Karpas-422 (cell line): ENCODE measurements at places on chromosomes 13 and 19.

- DNase-seq, result no peak
Observed at GRCh38 chr13:66914155-66914554, 316.0 kb downstream of the PCDH9 start.

DNA sequence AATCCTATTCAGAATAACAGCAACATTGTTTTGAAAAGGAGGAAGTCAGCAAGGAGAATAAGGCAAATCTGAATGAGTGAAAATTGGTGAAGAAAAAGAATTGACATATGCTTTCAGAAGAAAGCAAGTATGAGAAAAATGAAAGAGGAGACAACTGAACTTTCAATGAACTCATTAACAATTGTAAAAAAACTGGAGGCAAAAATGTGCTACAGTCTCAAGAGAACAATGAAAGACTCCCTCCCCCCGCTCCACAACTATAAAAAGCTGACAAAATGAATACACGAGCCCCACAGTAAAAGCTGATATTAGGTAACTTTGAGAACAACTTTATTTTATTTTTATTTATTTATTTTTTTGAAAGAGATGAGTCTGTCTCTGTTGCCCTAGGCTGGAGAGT is 373.1 kb downstream of the DIAPH3 start:
- DNase-seq, result no peak

DNA sequence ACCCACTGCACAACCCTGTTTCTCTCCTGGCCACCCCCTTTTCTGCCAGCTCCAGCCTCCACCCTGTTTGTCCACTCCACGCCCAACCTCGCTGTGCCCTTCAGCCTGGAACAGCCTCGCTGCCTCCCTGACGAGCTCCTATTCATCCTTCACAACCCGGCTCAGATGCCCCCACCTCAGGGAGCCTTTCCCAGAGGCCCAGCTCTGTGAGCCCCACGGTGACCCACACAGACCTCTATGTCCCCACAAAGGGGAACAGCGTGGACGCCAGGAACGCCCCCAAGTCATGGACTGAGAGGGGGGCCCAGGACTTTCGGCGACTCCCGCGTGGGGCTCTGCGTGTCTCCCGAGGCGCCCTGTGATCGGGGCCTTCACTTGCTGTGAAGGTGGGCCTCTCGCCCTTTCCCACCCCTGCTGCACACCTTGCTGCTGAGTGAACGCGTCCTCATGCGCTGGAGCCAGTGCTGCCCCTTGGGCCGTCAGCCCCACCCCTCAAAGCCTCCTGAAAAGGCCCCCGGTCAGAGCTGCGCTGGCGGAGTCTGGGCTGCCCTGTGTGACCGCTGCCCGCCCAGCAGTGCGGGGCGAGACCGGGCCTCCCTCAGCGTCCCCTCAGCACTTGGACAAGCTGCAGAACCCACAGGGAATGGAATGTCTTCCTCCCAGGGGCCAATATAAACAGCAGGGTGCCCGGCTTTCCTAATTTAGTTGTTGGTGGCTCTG is 40.0 kb downstream of the ADPRHL1 start:
- no peak for DNase-seq

- peak; percentile 90 for DNase-seq
Observed at GRCh38 chr19:51367255-51367564, 1.0 kb upstream of the ETFB start.

- no peak for DNase-seq
Observed at GRCh38 chr19:42196011-42197001, 21.2 kb downstream of the DEDD2 start.

GRCh38 chr19:2640563-2641331 is 61.7 kb downstream of the GNG7 start:
- DNase-seq, result no peak

DNA sequence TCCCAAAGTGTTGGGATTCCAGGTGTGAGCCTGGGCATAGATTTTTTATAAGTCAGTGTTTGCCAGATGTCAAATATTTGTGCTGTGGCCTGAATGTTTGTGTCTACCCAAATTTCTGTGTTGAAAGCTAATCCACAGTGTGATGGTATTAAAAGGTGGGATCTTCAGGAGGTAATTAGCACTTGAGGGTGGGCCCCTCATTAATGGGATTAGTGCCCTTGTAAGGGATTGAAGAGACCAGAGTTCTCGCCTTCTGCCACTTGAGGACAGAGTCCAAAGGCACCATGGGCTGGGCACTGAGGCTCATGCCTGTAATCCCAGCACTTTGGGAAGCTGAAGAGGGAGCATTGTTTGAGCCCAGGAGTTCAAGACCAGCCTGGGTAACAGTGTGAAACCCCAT is 9.7 kb upstream of the FBXO17 start:
- no peak for DNase-seq

- no peak for DNase-seq
Observed at GRCh38 chr13:66974889-66975288, 255.2 kb downstream of the PCDH9 start.

- no peak for DNase-seq
Observed at GRCh38 chr19:11693505-11694499, 44.9 kb downstream of the ZNF823 start.

GRCh38 chr19:45161738-45162607 is 1.2 kb upstream of the NKPD1 start:
- no peak for DNase-seq

- DNase-seq, result peak; percentile 95
Observed at GRCh38 chr13:102846261-102847015, 606 bp downstream of the ERCC5 start.

- no peak for DNase-seq
Observed at GRCh38 chr19:43675269-43675879, 5.4 kb upstream of the PLAUR start.

DNA sequence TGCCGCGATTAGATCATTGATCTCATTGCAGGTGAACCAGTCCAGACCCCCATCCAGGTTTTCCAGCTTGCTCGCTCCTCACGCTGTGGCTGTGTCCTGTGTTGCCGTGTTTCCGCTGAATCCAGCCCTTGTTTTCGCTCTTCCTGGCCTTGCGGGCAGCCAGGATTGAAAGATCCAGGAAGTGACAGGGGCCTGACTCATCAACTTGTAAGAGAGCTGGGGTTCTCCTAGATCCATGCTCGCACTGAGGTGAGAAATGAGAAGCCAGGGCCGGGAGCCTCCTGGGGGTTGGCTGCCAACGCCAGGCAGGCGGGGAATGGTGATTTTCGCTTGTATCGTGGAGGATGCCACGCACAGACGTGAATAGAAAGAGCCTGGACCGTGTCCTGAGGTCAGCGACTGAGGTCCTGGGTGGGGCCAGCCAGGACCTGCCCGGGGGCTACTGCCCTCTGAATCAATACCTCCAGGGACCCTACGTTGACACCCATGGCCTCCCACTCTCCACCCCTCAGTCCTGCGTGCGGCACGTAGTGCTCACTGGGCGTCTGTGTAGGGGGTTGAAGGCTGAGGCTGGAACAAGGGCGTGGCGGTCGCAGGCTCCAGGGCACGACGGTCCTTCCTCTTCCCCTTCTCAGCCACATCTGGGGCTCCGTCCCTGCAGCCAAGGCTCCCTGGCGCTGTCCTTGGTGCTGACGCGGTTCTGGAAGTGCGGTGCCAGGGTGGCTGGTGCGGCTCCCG is 7.3 kb upstream of the PTPRH start:
- DNase-seq, result peak; percentile 65

- peak; percentile 92 for DNase-seq
Observed at GRCh38 chr13:40777166-40777808, 6.3 kb upstream of the MRPS31 start.

DNA sequence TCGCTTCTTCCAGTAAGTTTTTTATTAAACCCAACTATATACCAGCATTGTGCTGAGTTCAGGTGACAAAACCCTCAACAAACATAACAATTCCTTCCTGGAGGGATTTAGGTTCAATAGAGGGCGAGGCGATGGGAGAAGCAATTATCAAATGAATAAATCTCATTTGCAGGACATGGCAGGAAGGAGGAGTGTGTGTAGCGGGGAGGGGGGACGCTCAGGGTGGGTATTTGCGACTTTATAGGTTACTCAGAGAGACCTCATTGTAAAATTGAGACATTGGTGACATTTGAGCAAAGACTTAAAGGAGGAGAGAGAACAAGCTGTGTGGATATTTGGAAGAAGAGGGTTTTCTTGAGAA is 3.9 kb downstream of the C3 start:
- no peak for DNase-seq
